Ovary (tissue), 10 donors: ENCODE measurements at places on chromosomes 7 and 10. TPM values are rescaled to one million over a fixed set of nuclear protein-coding genes. Genes with fewer than 3 reads are reported as not detected.

- no peak for DNase-seq
Observed at GRCh38 chr7:88670536-88670935, 89.0 kb upstream of the ZNF804B start.

GRCh38 chr7:137354961-137355360 is 11.4 kb upstream of the PTN start:
- no peak for DNase-seq

The SNX8 gene
- total RNA-seq = 37.2 TPM

GRCh38 chr7:108127461-108127860 is 2.7 kb downstream of the LAMB4 start:
- no peak for DNase-seq

The CYP3A7 gene
- 0.20 TPM for total RNA-seq

The PNLIP gene
- not detected for total RNA-seq

The FAM13C gene
- 35.2 TPM for total RNA-seq

GRCh38 chr10:129038522-129038921 is 428.5 kb upstream of the MGMT start:
- DNase-seq = no peak

DNA sequence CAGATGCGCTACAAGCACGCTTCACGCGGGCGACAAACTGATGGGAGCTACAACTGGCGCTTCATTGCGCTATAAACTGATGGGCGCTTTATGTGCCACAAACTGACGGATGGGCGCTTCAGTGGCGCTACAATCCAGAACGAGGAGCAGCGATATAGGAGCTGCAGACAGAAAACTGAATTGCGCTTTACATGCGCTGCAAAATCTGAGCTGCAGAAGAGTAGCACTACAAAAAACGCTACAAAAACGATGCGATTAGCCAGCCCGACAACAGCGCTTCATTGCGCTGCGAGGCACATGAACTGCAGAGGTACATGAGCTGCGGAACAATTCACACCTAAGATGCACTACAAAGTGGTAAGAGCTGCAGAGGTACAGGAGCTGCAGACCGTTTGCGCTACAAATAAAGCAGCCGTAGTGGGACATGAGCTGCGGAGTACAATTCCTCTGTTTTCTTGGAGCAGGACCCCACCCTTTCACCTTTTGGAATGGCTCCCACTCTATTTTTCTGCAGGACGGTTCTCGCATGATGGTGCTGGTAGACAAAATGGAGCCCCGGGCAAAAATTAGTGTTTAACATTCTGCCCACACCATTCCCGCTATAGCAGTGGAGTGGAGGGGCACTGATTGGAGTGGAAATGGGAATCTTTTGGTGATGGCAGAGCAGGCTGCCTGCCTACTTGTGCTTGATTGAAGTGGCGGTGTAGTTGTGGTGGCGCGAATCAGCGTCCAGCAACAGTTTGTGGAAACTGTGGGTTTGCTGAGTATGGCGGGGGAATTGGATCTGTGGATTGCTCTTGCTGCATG is 1.2 kb upstream of the SGCE start:
- DNase-seq = peak; percentile 38

- DNase-seq = no peak
Observed at GRCh38 chr7:131431289-131431688, 103.6 kb downstream of the MKLN1 start.

DNA sequence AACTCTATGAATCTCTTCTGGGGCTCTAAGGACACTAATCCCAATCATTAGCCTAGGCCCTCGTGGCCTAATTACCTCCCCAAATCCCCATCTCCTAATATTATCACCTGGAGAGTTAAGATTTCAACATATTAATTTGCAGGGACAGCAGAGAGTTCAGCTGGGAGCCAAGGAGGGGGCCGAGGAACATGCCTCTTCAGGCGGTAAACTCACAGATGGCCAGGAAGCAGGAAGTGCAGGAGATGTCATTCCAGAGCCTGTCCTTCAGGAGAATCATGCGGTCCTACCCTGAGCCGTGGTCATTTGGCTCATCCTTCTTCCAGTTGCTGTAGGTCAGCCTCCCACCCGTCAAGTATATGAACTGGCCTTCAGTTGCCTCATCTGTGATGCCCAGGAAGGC is 21.9 kb upstream of the SFTPA2 start:
- DNase-seq = no peak

DNA sequence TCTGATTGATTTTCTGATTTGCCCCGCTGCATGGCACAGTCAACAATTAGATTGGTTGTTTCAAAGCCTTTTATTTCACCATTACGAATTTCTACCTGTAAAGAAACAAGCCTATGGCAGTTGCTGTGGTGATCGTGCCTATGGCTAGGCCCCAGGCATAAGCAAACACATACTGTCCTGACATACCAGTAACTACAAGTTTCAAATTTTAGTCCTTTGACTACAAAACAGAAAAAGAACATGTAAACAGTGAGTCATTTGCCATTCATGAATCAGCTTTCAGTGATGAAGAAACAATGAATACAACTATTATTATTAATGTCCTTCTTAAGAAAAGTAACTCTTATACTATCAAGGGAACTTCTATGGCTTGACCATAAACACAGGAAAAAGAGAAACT is 168.0 kb upstream of the LRRN3 start:
- no peak for DNase-seq

DNA sequence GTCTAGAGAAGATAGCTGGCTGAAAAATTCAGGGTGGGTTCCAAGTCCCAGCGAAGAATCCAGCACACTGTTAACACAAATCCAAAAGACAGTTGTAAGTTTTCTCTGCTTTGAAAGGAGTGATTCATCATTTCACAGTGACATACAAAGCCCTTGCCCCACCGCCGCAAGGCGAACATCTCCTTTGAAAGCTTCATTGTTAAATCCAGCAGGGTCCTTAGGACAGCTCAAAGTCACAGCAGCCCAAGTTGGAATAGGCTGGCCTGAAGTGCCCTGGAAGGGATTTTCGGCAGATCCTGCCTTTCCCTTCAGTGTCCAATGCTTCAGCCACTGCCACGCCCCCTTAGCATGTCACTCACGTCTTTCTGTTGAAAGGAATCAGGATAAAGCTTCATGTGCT is 526.1 kb downstream of the CALN1 start:
- DNase-seq = no peak

The ZNF804B gene
- not detected for total RNA-seq
